ENCODE measurements at places on chromosomes 5 and 9. TPM values are rescaled to one million over a fixed set of nuclear protein-coding genes. Genes with fewer than 3 reads are reported as not detected.

G3BP1 gene
- total RNA-seq: 153 TPM

FBXW11 gene
- total RNA-seq: 53.0 TPM

GRCh38 chr5:149237662-149238061 is 34.0 kb upstream of the AFAP1L1 start:
- no peak for DNase-seq

DNA sequence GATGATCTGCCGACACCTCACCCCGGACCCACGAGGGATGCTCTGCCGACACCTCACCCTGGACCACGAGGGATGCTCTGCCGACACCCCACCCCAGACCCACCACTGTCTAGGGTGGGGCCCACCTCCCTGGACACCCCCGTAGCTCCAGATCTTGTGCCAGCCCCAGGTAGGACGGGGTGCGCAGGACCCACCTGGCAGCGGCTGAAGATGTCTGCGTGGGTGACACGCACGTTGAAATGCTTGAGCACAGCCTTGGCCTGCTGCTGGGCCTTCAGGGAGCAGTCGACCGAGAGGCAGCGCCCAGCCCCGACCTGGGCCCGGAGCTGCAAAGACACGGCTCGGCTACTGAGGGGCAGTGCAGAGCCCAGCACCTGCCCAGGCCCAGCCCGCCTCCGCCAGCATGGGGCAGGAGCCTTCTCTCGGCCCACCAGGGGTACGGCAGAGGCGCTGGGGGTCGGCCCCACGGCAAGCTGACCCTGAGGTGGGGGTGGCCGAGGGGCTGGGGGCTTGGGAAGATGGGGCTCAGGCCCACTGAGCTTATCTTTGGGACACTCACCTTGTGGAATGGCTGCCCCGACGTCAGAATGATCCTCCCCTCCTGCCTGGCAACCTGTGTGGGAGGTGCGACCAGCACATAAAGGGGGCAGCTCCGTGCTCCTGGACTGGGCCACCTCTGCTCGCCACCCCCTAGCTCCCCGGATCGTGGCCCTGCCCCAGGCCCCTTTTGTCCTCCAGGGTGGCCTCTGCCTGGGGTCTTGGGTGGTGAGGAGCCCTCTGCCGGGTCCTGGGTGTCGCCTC is 21.7 kb upstream of the NRARP start:
- DNase-seq: no peak

- DNase-seq: no peak
Observed at GRCh38 chr5:53991942-53992341, 318.4 kb downstream of the ARL15 start.

- DNase-seq: no peak
Observed at GRCh38 chr5:73892218-73892617, 266.2 kb downstream of the ARHGEF28 start.

DNA sequence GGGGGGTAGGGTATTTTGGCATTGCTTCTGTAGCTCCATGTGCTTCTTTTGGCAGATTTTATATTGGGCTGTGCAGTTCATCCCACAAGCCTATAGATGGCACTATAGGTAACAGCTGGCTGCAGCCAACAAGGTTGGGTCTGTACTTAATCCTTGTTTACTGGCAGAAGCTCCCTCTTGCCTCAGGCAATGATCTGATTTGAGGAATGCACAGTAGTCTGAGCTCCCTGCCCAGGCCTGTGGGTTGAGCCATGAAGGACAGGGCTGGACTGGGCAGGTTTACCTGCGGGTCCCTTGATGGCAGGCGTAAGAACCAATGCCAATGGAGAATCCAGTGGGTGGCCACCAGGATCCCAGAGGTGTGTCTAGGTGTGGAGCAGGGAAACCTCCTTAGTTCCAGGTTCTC is 11.7 kb upstream of the OR1J2 start:
- DNase-seq: no peak

Data from ovary (tissue), 10 donors.